ENCODE measurements at places on chromosomes 12 and 14.
A peak's percentile ranks its signal among the peaks of the same experiment; 100 is the strongest.

DNA sequence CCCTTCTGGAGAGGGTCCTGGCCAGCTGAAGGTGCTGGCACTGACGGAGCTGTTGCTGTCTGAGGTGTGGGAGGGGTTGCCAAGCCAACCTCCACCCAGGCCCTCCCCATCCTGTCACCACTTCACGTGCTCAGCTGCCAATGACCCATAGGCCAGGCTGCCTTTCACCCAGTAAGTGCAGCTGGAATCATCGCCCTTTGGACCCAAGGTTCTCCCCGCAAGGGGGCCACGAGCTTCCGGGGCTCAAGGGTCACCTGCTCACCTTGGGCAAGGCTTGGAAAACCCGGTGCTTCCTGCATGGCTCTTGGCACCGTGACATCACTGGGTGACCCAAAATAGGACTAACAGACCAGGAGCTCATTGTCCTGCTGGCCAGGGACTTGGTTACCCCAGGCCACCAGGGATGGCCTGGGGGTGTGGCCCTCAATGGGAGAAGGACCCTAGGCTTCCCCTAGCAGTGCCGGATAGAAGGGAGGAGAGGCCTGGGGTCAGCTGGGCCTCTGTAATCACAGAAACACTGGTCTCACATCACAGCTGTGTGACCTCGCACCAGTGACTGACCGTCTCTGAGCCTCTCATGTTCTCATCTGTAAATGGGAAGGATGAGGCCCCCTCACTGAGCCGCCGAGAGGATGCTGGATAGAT is 51.3 kb downstream of the CCDC85C start:
- DNase-seq, result no peak

- no peak for DNase-seq
Measured at GRCh38 chr14:102055181-102055901, 31.5 kb downstream of the HSP90AA1 start.

GRCh38 chr12:47746523-47746922 is 12.2 kb downstream of the RAPGEF3 start:
- no peak for DNase-seq

- DNase-seq, result no peak
Measured at GRCh38 chr12:119036878-119037825, 55.8 kb downstream of the SRRM4 start.

GRCh38 chr14:100767003-100767787 is 40.5 kb downstream of the DLK1 start:
- no peak for DNase-seq

- DNase-seq, result peak; percentile 66
Measured at GRCh38 chr14:103871596-103872480, 24.5 kb upstream of the PPP1R13B start.

GRCh38 chr12:92596383-92596782 is 106.4 kb upstream of the PLEKHG7 start:
- DNase-seq, result no peak

- no peak for DNase-seq
Measured at GRCh38 chr12:107992870-107993451, 136.1 kb upstream of the WSCD2 start.

DNA sequence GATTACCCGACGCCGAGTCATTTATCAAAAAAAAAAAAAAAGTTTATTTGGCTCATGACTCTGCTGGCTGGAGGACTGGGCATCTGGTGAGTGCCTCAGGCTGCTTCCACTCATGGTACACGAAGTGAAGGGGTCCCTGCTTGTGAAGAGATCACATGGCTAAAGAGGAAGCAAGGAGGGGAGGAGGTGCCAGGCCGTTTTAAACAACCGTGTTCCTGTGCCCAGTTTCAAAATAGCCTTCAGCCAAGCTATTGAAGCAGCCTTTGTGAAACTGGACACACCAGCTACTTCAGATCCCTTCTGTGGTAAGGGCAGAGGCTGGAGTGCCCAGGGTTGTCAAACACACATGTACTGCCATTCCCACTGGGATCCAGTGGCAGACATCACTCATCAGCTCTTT is 7.6 kb downstream of the POP5 start:
- DNase-seq, result no peak

GRCh38 chr12:124928095-124928911 is 13.9 kb upstream of the UBC start:
- peak; percentile 36 for DNase-seq

DNA sequence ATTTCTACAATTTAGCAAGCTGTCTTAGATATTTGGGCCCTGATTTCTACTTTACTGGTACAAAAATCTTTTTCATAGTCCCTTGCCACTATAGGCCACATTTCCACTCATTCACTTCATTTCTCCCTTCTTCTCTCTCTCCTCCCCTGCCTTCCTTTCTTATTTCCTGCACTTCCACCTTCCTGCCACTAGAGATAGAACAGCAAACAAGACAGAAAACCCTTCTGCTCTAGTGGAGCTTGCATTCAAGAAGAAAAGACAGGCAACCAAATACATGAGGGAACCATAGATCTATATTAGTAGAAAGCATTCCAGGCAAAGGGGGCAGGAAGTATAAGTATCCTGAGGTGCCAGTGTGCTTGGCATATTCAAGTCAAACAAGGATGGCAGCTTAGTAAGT is 623.5 kb downstream of the FLRT2 start:
- DNase-seq, result no peak

- no peak for DNase-seq
Measured at GRCh38 chr12:119412811-119413794, 78.6 kb downstream of the CCDC60 start.

DNA sequence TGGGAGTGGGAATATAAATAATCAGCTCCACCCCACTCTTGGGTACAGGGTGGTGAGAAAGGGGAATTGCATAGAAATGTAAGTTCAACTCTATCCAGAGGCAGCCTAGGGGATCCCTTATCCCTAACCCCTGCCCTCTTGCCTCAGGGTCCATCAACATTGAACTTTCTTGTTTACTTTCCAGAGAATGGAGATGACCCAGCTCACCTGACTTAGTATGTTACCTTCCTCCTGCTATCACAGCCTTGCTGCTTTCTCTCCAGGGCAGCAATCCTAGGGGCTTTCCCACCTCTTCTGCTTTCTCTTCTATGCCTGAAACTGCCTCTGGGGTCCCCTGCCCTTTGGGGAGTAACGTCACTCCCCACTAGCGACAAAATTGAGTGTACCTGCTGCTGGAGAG is 2.7 kb downstream of the LRP1 start:
- no peak for DNase-seq

DNA sequence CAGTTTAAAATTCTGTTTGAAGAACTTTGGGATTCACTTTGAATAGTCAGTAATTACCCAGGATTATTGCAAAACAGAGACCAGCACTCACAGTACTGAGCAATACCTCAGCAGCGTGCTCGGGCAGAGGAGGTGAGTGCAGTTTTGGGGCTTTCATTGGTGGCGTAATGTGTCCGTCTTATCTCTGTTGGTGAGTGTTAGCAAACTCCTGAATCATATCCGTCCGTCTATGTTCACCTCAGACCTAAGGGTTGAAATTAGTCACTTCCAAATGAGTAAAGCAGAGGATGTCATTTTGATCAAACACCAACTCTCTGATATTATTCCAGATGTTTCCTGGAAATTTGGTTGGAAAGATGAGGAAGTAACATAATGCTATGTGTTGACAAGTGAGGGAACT is 82.8 kb downstream of the BORCS5 start:
- peak; percentile 50 for DNase-seq

GRCh38 chr12:28308891-28309290 is 118.6 kb downstream of the CCDC91 start:
- DNase-seq, result no peak

DNA sequence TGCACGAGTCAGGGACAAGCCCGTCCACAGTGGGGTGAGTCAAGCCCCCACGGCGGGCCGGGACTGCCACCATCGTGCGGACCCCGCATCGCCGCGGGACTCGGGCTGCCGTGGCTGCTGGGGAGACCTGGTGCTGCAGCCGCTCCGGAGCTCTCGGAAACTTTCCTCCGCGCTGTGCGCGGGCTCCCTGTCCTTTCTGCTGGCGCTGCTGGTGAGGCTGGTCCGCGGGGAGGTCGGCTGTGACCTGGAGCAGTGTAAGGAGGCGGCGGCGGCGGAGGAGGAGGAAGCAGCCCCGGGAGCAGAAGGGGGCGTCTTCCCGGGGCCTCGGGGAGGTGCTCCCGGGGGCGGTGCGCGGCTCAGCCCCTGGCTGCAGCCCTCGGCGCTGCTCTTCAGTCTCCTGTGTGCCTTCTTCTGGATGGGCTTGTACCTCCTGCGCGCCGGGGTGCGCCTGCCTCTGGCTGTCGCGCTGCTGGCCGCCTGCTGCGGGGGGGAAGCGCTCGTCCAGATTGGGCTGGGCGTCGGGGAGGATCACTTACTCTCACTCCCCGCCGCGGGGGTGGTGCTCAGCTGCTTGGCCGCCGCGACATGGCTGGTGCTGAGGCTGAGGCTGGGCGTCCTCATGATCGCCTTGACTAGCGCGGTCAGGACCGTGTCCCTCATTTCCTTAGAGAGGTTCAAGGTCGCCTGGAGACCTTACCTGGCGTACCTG is 1.1 kb downstream of the PDE3A start:
- DNase-seq, result no peak

DNA sequence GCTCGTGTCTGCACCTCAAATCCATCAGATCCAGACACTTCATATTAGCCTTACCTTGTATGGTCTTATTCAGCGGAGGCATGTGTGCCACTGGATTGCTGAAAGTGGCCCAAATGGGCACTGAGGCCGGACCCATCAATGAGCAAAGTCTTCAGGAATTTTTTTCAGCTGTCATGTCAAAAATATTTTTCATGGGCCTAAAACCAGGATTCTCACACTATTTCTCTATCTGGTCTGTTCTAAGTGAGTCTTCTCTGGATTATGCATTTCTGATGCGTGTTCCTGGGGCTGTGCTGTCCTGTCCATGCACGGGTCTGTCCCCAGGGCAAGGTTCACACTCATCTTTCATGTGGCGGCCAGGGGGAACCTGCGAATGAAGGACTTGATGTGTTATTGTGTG is 94.6 kb downstream of the KCNA5 start:
- DNase-seq, result no peak

- DNase-seq, result no peak
Measured at GRCh38 chr12:106743270-106743988, 31.1 kb upstream of the RIC8B start.

DNA sequence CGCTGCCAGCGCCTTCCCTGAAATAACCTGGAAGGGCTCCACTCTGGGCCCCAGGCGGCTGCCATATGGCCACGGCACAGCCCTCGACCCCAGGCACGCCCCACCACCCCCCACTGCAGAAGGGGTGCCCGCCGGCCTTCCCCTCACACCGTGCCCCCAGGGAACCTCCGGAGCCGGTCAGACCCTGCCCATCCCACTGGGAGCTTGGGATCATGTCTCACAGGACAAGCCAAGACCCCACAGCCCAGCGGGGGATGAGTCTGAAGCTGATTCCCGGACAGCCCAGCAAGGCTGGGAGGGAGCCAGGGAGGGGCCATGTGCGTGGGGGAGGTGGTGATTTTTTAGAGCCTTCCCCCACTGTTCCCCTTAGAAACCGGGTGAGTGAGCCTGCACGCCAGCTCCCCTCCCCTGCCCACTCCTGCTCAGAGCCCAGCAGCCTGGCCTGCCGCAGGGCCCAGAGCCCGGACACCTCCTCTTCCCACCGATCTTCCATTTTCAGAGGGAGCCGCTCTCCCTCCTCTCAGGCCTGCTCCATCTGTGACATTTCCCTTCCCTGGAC is 1.4 kb downstream of the RIMBP2 start:
- DNase-seq, result no peak

GRCh38 chr14:25041898-25042297 is 8.0 kb downstream of the STXBP6 start:
- no peak for DNase-seq

DNA sequence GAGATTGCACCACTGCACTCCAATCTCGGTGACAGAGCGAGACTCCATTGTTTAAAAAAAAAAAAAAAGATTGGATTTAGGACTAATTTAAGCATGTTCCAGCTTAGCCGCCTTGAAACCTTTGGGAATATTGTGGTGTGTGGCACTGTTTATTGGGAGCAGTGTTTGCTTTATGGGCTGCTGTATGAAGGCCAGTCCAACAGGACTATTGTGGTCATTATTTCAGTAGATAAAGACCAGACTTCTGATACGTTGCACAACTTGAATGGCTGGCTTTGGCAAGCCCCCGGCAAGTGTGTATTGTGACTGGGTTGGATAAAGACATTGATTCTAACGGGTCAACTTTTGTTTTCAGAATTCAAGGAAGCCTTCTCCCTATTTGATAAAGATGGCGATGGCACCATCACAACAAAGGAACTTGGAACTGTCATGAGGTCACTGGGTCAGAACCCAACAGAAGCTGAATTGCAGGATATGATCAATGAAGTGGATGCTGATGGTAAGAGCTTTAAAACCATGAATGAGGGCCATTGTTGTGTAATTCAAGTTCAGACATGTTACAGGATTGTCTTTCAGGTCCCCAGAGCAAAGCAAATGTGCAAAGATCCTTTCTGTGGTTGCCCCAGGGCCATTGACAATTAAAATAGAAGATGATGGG is 4.2 kb downstream of the CALM1 start:
- DNase-seq, result no peak

DNA sequence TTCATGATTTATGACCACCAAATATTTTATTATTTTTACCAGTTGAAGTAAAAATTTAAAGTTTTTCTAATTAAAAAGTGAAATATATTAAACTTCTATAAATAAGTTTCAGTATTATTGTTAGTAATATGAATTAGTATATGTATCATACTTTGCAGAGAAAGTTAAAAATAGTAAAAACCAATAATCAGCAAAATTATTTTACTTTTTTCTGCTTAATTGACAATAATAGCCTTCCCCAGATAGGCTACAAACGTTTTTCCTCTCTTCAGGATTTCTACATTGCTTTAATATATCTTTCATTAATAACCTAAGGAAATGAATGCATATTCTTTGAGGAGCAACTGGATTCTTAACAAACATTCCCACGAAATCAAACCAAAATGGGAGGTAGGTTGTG is 543.5 kb downstream of the ETNK1 start:
- DNase-seq, result no peak

DNA sequence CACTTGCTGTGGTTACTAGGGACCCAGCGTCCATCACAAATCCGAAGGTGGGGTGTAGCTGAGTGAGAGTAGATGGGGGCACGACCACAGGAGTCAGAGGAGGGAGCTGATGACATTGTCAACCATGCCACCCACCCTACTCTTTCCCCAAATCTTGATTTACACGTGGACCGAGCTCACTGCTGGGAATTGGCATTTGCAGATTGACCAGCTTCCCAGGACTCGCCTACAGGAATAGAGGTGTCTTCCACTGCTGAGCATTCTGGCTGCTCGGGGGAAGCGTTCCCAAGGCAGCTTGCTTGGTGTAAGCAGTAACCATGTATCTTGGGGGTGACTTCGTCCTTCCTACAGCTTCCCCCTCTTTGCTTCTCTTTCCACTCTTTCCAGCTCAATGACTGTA is 353 bp upstream of the PTPRR start:
- DNase-seq, result no peak
